ENCODE measurements at places on chromosomes 6 and 20.
A peak's percentile ranks its signal among the peaks of the same experiment; 100 is the strongest.

DNA sequence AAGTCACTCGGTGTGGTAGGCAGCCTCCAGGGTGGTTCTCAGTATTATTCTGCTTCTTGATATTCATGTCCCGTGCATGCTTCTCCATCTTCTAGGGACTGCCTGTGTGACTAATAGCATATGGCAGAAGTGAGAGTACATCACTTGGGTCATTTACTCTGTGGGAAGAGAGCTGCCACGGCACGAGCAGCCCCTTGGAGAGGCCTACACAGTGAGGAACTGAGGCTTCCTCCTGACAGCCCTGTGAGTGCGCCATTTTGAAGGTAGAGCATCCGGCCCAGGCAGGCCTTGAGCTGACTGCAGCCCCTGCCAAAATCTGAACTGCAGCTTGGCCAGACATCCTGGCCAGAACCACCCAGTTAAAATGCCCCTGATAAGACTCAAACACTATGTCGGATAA, 17.3 kb upstream of the MCUR1 start:
- DNase-seq = peak; percentile 61

GRCh38 chr6:112827793-112828192, 480.7 kb downstream of the RFPL4B start:
- DNase-seq = peak; percentile 73

- peak; percentile 1 for DNase-seq
Observed at GRCh38 chr6:82331031-82331773, 32.4 kb upstream of the TPBG start.

- DNase-seq = peak; percentile 98
Observed at GRCh38 chr6:85593438-85594196, at the start of gene SNX14. SNX14 (minus strand) TSS chr6:85593858; CDS start chr6:85593718, 140 bp downstream.

DNA sequence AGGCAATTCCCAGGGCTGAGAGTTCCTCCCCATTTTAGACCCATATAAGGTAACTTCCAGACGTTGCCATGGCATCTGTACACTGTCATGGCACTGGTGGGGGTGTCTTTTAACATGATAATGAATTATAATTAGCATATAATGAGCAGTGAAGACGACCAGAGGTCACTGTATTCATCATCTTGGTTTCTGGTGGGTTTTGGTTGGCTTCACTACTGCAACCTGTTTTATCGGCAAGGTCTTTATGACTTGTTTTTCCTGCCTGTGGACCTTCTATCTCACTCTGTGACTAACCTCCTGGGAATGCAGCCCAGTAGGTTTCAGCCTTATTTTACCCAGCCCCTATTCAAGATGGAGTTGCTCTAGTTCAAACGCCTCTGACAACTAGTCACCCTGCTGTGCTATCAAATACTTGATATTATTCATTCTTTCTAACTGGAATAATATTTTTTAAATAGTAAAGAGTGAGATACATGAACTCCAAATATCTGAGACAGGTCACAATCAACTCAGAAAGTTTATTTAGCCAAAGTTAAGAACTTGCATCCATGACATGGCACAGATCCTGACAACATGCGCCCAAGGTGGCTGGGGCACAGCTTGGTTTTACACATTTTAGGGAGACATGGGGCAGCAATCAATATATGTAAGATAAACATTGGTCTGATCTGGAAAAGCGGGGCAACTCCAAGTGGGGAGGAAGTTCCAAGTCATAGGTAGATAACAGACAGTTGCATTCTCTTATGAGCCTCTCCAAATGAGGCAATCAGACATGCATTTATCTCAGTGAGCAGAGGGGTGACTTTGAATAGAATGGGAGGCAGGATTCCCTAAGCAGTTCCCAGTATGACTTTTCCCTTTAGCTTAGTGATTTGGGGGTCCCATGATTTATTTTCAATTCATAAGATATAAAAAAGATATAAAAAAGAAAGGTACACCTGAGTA, 1.2 kb upstream of the UFL1 start:
- DNase-seq = no peak

GRCh38 chr6:37302086-37302686, 44.2 kb upstream of the TMEM217 start:
- peak; percentile 56 for DNase-seq

Data from suppressor macrophage (primary cell).